ENCODE measurements at places on chromosomes 12 and 14. TPM values are rescaled to one million over a fixed set of nuclear protein-coding genes. Genes with fewer than 3 reads are reported as not detected.

The CACNA1C gene
- total RNA-seq = not detected

The MGP gene
- 76.1 TPM for total RNA-seq

The ALX1 gene
- 0.53 TPM for total RNA-seq

The INHBC gene
- not detected for total RNA-seq

The MANSC4 gene
- 0.14 TPM for total RNA-seq

The KRT73 gene
- not detected for total RNA-seq

The TUNAR gene
- not detected for total RNA-seq

The MYO1H gene
- not detected for total RNA-seq

The P2RX2 gene
- not detected for total RNA-seq

The GSC gene
- total RNA-seq = not detected
